ENCODE measurements at places on chromosomes 5 and 9.

DNA sequence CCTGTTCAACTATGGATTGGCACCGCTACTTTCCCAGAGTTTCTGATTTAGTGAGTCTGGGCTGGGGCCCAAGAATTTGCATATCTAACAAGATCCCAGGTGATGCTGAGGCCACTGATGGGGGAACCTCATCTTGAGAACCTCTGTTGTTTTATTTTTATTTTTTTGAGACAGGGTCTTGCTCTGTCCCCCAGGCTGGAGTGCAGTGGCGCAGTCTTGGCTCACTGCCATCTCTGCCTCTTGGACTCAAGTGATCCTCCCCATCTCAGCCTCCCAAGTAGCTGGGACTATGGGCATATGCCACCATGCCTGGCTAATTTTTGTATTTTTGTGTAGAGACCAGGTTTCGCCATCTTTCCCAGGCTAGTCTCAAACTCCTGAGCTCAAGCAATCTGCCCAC, 35.7 kb downstream of the LMX1B start:
- no peak for DNase-seq

GRCh38 chr5:68024426-68024825, 191.1 kb upstream of the PIK3R1 start:
- DNase-seq: no peak

GRCh38 chr5:108763222-108763916, 15.7 kb downstream of the FER start:
- DNase-seq: no peak

- no peak for DNase-seq
Observed at GRCh38 chr9:72996114-72996513, 43.3 kb upstream of the ALDH1A1 start.

GRCh38 chr9:842635-843426, 1.3 kb downstream of the DMRT1 start:
- DNase-seq: no peak

DNA sequence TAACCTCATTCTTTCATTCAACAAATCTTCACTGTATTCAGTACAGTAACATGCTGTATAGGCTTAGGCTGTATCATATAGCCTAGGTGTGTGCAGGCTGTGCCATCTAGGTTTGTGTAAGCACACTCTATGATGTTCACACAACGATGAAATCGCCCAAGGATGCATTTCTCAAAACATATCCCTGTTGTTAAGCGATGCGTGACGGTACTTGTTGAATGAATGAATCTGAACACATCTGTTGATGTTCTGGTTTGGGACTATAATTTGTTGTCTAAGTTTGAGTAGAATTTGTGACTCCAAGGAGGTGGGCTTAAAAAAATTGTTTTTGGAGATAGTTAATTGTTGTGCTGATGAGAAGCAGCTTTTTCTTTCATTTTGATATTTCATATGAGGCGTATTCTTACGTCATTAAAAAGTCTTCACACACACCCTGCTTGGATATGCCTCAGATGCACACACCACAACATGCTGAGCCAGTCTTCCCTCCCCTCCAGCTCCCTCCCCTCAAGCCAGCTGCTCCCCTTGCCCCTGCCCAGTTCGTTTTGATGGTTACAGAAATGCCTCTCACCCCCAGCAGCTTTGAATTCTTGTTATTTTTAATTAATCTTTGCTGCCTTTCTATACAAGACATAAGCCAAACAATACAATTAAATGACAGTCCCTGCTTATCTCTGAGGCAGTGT, 5.5 kb upstream of the PSAT1 start:
- no peak for DNase-seq

DNA sequence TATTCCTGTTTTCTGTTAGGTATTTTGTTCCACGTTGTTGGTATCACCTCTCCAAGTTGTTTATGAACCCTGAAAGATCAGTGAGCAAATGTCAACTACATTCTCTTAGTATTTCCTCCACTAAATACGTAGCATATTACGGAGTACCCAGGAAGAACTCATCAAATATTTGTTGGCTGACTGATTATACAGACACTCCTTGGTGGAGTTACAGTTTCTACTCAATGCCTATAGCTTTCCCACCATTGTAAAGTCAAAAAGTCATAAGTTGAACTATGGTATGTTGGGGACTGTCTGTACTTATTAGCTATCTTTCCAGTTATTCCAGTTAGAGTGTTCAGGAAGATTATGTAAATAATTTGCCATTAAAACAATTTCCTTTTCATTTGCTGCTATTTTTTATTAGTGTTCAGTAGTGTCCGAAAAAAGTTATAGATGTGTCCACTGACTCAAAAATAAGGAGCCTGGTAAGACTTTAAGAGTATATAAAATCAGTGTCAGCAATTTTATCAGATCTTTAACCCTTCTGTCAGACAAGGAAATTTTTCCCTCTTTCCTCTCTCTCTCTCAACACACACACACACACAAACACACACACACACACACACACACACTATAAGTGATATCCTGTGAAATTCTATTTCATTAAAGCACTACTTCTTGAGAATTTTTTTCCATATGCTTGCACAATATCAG, 6.8 kb upstream of the APBA1 start:
- DNase-seq: no peak

DNA sequence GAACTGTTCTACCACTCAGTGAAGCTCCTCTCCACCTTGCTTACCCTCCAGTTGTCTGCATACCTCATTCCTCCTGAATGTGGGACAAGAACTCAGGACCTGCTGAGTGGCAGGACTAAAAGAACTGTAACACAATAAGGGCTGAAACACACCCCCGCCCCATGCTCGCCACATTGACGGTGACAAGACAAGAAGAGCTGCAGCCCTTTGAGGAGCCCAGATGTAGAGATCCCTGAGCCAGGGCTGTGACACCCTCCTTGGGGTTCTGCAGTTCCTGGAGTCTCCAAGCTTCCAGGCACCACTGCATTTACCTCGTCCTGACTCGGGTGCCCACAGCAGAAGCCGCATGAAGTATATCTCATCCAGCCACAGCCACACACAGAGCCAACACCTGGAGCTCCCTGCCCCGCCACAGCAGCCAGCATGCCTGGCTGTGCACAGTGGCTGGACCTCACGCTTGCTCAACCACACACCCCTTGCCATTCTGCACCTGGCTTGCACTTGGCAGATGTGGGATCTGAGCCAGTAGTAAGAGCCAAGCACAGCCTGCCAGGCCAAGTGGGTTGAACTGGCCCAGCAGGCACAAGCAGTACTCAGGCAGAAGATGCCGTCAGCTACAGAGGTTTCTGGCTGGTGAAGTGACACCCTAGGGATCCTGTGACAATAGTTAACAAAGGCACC, 166.1 kb downstream of the RNF180 start:
- no peak for DNase-seq

DNA sequence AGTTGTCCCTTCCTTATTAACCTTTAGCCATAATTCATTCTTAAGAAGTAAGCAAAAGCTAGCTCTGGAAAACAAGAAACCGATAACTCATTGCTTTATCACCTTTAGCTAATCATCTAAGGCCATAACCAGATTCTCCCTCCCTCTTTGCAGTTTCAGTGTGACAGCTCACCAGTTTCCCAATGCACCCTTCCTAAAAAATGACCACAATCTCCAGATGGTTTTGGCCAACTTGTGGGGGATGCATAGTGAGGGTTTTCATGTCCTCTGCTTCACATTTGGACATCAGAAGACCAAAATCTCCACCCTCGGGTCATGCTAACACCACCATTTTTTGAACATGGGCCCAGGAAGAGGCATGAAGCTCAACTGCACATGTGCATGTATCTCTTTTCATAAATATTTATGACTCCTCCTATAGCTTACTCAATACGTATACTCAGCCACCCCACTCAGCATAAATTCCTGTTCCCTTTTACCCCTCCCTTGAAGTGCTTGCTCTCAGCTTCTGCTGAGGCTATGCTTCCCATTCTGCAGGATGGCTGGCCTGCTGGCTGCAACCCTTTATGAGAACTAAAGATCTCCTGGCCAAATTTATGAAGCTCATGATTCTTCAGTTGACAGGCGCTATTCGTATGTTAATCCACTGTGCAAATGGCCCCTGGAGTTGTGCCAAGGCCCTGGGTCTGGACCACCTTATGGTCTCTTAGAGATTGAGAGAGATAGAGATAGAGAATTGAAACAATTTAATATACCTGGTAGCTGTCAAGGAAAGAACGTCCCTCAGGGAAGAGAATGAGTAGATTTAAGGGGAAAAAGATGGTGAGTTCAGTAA, 14.8 kb downstream of the PPP3R2 start:
- no peak for DNase-seq

GRCh38 chr5:27727254-27727653, 688.9 kb upstream of the CDH9 start:
- no peak for DNase-seq

- no peak for DNase-seq
Observed at GRCh38 chr9:24939109-24939850, 393.6 kb upstream of the IZUMO3 start.

GRCh38 chr9:75002422-75003023, 25.6 kb downstream of the CARNMT1 start:
- DNase-seq: no peak

- no peak for DNase-seq
Observed at GRCh38 chr9:99052815-99053715, 51.8 kb upstream of the TGFBR1 start.

GRCh38 chr5:73322437-73323076, 126.0 kb downstream of the FOXD1 start:
- no peak for DNase-seq

- no peak for DNase-seq
Observed at GRCh38 chr9:17057729-17058128, 77.1 kb upstream of the CNTLN start.

DNA sequence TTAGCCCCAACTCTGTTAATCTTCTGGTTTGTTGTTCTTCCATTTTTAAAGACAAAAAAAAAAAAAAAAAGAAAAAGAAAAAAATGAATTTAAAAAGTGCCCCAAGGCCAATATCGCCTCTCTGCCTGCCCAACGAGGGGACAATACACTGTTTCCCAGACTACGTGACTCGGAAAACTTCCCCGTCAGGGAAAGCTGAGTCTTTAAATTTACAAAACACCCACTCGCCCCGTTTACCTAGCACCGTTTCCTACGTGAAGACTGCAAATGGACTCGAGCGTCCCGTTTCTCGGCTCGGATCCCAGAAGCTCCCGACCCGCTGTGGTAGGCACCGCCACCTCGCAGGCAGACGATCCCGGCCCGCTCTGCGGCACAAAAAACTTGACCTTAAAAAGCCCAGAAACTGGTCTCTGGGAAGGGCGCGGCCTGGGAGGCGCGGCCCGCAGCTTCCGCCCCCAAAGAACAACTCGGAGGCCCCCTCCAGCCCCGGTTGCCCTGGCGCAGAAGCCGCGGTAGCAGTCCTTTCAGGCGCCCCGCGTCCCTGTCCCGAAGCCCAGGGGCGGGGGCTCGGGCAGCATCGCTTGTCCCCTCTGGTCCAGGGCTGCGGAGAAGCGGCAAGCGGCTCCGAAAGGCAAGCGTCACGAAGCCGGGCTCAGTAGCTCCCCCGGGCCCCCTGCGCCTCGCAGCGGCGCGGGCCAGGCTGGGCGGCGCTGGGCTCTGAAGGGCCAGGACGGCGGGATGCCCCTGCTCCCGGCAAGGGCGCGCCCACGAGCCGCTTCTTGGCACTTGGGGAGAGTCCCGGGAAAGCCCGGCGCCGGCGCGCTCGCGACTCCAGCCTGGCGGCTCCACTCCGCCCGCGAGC, at the start of gene GCNT4:
TSS of gene GCNT4 (minus strand) at position 367 of the 862 bp plus-strand sequence. CDS start 22,521 bp downstream, outside the sequence.
- no peak for DNase-seq
